ENCODE measurements at places on chromosomes 7 and 10.

DNA sequence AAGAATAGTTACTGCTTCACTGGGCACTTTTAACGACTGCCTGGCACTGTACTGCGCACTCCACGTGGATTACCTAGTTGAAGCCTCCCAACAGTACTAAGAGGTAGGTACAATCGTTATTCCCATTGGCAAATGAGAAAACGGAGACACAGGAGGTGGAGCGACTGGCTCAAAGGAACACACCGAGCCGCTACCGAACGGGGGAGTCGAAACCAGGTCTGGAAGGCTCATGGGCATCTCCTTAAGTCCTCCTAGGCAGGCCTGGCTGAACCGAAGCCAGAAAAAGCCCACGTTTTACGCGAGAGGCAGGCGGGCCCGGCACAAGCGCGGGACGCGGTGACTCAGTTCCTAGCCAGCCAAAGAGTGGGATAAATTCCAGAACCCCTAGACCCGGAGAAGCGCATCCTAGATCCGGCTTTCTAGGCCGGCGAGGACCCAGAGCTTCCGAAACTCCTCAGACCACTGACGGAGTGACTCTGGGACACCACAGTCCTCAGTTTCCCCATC, 472 bp downstream of the PDAP1 start:
- DNase-seq = peak; percentile 97

- DNase-seq = no peak
These were observed 77.2 kb downstream of the HIF1AN start for GRCh38 chr10:100612601-100613595.

DNA sequence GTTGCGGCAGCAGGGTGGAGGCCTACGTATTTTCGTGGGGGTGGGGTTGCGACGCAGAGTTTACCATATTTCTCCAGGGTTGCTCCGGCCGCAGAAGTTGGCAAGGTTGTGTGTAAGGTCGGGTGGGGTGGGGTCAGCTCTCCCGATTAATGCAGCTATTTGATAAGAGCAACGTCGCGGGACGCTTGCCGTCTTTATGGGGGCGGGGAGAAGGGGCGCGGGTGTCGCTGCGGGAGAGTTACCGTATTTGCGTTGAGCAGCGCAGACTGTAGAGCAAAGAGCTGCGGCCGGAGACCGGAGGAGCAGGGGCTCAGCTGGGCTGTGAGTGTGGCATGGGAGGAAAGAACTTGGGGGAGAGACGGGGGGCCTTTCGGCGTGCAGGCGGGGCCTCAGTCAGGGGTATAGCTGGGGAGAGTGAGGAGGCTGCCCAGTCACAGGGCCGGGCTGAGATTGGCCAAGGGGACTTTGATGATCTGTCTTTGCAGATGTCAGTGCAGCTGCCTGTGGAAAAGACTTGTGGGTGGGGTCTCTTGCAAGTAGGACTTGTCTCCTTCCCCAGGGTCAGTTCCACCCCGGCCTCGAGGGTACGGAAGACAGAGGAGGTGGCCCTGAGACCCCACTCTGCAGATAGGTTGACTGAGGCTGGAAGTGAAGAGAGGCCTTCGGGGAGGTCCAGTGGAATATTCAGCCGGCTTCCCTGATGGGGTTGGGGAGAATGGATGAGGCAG, 26.6 kb downstream of the ZNF775 start:
- DNase-seq = peak; percentile 62

- peak; percentile 90 for DNase-seq
These were observed 4.1 kb upstream of the NT5C2 start for GRCh38 chr10:103197174-103197573.

- no peak for DNase-seq
These were observed 29.4 kb upstream of the RET start for GRCh38 chr10:43047288-43047970.

DNA sequence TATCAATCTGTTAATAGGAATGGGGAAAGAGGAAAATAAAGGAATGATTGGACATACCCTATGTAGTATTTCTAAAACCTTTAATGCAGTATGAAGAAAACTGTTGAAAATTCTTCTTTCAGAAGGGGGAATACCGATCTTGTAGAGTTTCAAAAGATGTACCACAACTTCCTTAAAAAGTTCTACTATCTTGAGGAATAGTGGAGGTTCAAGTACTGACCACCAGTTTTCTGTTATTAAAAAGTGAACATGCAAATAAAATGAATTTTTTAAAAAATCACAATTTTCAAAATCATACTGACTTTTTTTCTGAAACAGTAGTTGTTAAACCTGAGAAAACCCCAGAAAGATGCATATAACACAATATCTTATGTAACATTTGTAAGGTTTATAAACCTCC, 86.5 kb downstream of the HERC4 start:
- no peak for DNase-seq

DNA sequence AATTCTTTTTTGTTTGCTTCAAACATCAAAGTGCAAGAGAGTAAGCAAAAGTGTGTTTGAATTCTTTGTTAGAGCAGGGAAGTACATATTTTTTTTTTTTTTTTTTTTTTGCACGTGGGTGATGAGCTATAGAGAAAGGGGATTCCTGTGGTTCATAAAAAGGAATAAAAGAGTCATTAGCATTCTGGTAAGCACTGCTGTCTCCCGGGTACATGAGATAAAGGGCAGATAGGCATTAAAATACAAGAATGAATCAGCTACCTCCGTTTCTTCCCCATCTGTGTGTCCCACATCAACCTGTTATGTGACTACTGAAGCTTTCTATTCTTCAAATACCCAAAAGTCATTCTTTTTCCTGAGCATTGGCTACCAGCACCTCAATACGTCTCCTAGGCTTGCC, 102.4 kb upstream of the SEMA3D start:
- no peak for DNase-seq

- no peak for DNase-seq
These were observed 40.3 kb downstream of the CYTH3 start for GRCh38 chr7:6232116-6232515.

- DNase-seq = no peak
These were observed 80.3 kb upstream of the ARID5B start for GRCh38 chr10:61821153-61821552.

DNA sequence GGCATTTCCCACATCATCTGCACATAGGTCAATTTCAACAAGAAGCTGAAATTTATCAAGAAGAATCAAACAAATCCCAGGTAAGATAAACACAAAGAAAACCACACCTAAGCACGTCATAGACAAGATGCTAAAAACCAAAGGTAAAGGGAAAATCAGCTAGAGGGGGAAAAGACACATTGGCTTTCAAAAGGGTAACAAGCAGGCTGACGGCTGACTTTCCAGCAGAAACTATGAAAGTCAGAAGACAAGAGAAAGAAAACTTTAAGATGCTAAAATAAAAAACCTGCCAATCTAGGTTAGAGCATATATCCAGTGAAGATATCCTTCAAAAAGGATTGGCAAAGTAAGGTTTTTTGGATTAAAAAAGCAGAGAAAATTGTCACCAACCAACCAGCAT, 59.9 kb upstream of the RHEB start:
- DNase-seq = peak; percentile 30

GRCh38 chr7:106045139-106045538, 67.0 kb downstream of the SYPL1 start:
- peak; percentile 26 for DNase-seq

- no peak for DNase-seq
These were observed 391.8 kb downstream of the CALN1 start for GRCh38 chr7:72020311-72020710.

DNA sequence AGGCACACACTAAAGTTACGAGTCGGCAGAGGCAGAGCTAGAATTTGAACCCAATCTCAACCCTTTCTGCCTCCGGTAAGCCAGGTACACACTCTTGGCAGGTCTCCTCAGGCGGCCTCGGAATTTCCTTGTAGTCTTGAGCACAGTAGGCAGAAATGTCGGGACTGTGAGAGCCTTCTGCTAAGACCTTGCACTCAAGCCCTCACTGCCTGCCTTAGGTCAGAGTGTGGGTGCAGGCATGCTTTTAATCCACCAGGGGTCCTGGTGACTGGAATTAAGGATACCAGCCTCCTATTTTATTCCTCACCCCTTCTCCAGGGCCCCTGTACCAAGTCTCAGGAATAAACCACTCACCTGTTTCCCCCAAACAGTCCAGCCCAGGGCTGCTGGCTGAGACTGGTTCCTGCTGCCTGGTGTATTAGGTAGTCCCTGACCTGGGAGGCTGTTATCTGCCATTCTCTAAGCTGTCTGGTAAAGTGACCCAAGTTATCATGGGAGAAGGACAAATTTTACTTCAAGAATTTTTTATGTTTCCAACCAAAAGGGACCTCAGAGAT, 855 bp downstream of the ATP6V1F start:
- DNase-seq = peak; percentile 91

DNA sequence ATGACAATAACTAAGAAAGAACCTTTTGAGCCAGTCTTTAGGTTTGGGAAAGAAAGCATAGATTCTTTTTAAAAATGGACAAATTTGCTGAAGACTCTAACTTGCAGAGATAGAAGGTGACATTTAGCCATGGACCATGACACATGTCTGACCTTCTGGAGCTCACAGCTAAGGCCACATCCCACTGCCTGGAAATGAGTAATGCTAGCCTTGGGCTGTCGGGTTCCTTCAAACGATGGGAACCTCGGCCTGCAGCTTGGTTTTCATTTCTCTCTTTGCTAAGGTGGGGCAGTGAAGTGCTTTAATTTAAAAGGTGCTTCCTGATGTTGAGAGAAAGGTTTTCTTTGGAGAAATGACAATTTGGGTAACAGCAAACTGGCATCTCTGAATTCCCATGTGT, 223.2 kb downstream of the FANK1 start:
- peak; percentile 56 for DNase-seq

DNA sequence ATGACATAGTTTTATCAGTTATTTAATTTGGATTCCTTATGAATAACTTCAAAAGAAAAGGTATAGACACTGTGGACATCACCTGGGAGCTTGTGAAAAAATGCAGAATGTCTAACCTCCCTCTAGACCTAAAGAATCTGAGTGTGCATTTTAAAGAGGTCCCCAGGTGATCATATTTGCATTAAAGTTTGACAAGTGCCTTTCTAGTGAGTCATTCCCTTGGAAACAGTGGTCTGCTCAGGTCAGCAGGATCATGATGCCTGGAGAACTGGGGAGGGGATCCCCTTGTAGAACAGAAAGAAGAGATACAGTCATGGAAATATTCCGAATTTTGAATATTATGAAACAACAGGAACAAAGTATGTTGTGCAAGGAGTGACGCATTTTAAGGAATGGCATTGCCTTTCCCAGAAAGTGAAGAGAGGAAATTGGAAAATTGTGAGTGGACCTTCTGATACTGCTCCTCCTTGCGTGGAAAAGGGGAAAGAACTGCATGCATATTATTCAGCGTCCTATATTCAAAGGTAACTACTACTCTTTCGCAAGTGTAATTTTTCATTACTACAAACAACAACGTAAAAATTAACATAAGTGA, 4.6 kb downstream of the STEAP2 start:
- peak; percentile 78 for DNase-seq

DNA sequence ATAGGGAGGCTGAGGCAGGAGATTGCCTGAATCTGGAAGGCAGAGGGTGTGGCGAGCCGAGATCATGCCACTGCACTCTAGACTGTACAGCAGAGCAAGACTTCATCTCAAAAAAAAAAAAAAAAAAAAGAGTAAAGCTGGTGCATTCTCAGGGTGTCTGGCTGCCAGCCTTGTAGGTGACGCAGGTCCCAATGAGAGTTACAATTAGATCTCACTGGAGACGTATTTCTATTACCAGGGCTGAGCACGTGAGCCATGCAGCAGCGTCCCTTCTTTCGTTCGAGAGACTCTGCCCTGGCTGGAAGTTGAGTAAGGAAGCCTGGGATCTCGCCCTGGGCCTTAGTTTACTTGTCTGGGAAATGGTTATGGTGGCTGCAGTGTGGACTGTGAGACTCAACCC, 22.4 kb upstream of the ZMIZ1 start:
- no peak for DNase-seq

GRCh38 chr10:132232023-132232951, 45.5 kb downstream of the DPYSL4 start:
- DNase-seq = no peak

GRCh38 chr10:103595933-103596726, 102.6 kb downstream of the NEURL1 start:
- DNase-seq = peak; percentile 44

- no peak for DNase-seq
These were observed 185.4 kb downstream of the DNAJB6 start for GRCh38 chr7:157522189-157522588.

DNA sequence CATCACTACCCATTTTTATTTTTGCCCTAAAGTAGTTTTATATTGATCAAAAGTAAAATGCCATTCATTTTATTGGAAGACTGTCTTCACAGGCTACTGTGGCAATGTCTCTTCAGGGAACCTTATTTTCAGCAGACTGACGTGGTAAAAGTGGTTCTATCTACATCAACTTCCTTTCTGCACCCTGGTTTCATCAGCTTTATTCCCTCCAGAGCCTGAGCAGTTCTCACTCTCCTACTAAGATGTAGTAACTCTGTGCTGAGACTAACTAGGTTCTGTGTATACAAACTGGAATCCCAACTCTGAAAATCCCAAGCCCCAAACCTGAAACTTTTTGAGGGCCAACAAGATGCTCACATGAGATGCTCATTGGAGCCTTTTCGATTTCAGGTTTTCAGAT, 155.3 kb downstream of the SFMBT2 start:
- no peak for DNase-seq

DNA sequence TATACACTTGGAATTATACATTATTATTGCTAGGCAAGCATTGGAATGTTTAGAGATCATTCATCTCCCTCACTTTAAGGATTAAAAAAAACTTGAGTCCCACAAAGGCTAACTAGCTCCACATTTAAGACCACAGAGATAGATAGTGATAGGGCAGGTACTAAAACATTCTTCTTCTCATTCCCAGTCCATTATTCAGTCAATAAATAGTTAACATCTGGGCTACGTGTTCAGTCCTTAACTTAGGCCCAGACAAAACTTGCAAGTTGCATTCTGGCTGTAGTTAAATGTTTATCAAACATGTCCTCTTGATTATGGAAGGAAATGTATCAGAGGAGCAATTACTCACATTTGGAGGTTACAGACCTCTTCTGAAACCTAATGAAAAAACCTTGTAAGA, 2.4 kb downstream of the GNG11 start:
- DNase-seq = peak; percentile 48

- no peak for DNase-seq
These were observed 984.7 kb upstream of the CELF2 start for GRCh38 chr10:10032991-10033390.

DNA sequence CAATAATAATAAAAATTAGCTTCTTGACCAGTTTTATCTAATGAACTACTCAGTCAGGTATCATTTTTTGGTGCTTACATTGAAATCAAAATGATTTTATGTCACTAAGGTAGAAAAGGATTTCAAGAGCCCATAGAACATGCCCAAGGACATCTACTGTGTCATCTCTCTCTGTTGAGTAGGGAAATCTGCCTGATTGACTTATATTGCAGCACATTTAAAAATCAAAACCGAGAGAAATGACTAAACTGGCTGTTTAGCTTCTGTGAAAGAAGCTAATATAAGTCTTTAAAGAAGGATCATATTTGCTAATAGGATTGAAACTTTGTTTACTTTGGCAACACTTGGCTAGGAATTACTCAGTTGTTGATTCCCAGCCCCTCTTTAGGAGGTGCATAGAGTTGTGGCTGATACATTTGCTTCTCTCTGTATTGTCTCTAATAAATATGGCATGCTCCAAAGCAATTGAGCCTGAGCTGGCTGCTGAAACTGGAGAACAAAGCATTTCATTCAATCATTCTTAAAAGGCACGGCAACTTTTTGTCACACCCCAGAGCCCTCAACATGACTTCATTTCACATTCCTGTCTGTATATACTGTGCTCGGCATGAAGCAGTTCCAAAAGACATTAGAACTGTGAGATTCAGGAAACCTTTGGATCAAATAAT, 1096.9 kb upstream of the POT1 start:
- no peak for DNase-seq

GRCh38 chr10:60148266-60148840, 241.3 kb downstream of the ANK3 start:
- peak; percentile 64 for DNase-seq

- no peak for DNase-seq
These were observed 9.9 kb downstream of the ARHGAP22 start for GRCh38 chr10:48594803-48595538.
